Epithelial cell of prostate (primary cell): ENCODE measurements at places on chromosomes 5 and 9.

DNA sequence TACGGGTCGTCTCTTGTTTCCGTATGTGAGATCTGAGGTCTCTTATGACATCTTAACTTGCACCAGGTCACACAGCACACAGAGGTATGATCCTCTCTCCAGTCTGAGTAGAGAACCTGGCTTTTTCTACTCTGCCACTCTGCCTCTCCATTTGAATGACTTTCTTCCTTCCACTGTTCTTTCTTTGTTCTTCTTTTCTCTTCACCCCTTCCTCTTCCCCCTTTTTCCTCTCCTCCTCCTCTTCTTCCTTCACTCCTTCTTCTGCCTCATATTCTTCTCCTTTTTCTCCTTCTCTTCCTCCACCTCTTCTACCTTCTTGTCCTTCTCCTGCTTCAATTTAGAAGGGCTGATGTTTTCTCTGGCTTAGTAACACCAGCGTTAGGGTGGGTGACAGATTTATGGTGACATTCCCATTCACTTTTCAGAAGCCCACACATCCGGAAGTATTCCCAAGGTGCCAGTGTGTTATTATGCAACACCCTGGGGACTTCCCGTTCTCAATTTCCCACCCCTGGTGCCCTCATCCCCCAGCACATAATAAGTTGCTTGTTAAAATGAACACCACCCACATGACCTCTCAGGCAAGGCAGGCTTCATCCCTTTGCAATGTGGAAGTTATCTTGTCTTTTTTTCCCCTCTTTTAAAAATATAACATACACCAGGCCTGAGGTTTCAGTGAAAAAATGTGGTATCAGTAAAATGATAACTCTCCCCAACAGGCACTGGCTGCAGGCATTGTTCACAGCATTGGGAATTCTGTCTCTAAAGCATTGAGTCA is 122.0 kb downstream of the PAPPA start:
- no peak for DNase-seq

- DNase-seq, result no peak
These were observed 143.7 kb upstream of the IRX1 start for GRCh38 chr5:3451961-3452360.

GRCh38 chr5:149887622-149888183 is 56.9 kb downstream of the PDE6A start:
- DNase-seq, result no peak

DNA sequence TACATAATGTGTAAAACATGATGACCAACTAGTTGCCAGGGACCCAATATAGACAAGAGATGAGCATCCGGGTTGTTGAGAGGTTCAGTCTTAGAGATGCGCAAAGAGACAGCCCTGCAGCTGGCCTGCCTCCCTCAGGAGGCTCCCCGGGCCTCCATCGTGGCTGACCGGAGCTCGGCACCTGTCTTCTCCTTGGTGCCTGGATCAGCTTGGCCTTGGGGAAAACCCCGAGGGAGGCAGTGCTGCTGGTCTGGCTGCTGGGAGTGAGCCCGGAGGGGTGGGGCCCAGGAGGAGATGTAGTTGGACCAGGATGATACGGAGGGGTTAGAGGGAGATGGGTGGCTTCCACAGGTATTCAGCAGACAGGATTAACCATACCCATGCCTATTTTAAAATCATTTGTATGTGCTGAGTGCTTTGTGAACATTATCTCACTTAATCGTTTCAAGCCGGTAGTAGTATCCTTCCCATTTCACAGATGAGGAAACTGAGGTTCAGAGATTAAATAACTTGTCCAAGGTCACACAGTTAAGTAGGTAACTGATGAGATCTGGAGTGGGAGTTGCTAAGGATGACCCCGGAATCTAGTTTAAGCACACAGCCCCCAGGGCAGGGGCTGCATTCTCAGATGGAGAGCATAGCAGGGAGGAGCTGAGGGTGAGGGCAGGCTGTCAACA is 173.8 kb downstream of the COL23A1 start:
- DNase-seq, result no peak

DNA sequence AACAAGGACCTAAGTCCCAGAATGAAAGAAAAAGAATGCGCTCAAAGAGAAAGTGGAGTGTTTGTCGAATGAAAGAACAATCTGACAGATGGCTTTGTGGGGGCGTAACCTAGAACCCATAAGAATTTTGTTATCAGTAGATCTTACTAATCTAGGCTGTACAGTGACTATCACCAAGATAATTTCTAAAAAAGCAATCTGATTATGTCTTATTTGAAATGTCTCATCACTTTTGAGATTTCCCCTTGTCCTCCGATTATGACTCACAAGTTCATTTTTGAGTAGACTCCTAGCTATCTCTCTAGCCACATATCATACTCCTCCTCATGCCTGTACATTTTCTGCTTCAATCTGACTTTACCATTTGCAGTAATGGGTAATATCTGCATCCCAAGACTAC is 135.6 kb upstream of the SMARCA2 start:
- no peak for DNase-seq

DNA sequence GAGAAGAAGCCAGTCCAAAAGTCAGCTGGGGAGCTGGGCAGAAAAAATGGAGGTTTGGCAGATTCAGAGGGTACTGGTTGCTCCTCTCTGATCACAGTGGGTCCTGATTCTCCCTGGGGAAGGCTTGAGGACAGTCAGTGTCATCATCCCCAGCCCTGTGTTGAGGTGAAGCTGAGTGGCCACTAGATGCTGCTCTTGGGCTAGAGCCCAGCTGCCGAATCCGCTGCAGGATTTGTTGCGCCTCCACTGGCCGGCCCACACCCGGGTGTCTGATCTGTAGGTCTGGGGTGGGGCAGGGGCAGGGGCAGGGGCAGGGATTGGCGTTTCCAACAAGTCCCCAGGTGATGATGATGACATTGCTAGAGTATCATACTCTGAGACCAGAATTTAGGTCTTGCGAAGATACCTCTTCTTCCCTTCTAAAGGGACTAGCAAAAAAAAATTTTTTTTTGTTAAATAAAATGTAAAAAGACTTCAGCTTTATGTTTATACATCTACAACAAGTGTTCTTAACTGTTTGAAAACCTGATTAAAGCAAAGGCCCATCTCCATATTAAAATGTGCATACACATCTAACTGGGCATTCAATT is 106.8 kb downstream of the PDE6A start:
- DNase-seq, result peak; percentile 31

DNA sequence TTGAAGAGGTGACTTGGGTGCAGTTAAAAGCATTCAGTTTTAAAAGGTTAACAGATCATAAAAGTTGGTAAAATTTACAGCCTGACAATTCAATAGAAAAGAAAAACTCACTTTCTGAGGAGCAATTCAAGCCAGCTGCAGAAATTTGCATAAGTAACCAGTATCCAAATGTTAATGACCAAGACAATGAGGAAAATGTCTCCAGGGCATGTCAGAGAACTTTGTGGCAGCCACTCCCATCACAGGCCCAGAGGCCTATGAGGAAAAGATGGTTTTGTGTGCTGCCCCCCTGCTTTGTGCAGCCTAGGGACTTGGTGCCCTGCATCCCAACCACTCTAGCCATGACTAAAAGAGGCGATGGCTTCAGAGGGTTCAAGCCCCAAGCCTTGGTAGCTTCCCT is 1406.5 kb upstream of the ACO1 start:
- no peak for DNase-seq

DNA sequence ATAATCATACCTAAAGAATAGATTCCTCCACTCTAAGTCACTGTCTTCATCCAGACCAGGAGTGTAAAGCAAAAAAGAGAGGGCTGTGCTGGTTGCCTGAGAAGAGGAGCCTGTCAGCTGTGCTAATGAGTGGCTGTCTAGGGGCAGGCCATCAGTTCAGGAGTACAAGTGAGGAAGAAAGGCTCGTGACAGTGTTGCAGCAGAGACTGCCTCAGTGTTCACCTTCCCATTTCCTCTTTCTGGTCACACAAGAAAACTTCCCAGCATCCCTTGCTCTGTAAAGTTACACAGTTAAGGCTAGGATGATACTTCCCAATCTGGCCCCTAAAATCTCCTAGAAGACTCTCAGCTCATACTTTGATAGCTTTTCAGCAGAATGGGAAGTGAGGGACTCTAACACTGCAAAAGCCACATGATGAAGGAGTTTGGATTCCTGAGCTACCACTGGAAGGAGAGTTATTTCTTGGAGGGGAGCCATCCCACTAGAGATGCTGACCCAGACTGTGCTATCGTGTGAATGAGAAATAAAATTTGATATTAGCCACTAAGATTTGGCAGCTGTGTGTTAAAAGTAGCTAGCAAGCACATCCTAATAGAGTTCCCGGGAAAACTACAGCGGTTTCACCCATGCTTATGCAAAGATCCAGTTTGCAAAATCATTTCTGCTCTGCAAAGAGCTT is 67.1 kb downstream of the ADAMTS12 start:
- DNase-seq, result no peak

GRCh38 chr9:27261517-27262211 is 35.3 kb downstream of the EQTN start:
- DNase-seq, result no peak

- DNase-seq, result no peak
These were observed 168.5 kb upstream of the GAS1 start for GRCh38 chr9:87115785-87116184.

DNA sequence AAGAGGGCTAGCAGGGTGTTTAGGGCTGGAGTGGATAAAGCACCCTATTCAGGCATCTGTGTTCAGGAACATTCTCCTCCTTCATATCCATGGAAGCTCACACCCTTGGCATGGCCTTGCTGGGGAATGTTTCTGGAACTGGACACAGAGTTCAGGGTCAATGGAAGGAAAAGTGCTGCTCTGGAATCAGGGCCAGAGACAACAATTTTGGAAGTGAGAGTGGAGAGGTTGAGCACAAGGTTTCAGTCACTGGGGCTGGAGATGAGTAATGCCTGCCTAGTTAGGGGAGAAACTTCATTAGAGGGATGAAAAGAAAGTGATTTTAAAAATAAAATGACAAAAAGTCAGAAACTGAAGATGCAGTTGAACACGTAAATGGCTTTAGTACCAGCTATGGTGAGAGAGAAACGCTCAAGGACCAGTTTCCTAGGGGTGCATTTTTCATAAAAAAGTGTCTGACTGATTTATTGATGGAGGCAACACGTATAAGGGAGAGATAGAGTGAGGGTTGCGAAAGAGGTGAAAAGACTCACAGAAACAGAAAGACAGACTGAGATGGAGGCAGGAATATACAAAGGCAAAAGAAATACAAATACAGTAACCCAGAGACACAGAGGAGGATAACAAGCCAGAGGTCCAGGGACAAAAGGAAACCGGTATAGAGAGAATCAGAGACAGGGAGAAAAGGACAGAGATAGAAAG is 8.0 kb upstream of the TNFSF15 start:
- no peak for DNase-seq

- no peak for DNase-seq
These were observed 46.2 kb downstream of the NTNG2 start for GRCh38 chr9:132207839-132208615.

GRCh38 chr5:169629847-169630548 is 7.1 kb upstream of the DOCK2 start:
- DNase-seq, result no peak

DNA sequence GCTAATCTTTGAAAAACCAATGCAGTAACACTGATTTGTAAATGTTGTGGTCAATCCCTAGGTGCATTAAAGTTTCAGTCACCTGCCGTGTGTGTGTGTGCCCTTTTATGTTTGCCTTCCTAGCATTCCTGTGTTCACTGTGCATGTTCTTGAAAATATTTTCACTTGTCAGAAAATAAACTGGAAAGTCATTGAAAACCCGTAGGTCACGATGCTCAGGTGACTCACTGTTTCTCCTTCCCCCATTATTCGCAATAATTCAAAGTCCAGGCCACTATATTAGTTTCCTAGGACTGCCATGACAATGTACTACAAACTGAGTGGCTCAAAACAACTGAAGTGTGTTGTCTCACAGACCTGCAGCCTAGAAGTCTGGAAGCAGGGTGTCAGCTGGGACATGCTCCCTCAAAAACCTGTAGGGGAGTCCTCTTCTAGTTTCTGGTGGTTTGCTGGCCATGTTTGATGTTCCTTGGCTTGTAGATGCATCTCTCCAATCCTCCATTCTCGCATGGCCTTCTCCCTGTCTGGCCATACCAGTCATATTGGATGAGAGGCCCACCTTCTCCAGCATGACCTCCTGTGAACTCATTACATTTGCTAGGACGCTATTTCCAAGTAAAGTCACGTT is 29.3 kb downstream of the MARVELD2 start:
- no peak for DNase-seq

- no peak for DNase-seq
These were observed 503.4 kb downstream of the NFIB start for GRCh38 chr9:13810510-13810909.

- DNase-seq, result no peak
These were observed 157.2 kb downstream of the MELK start for GRCh38 chr9:36729906-36730305.

GRCh38 chr9:128251732-128252100 is 24.1 kb downstream of the GOLGA2 start:
- DNase-seq, result no peak

- peak; percentile 18 for DNase-seq
These were observed 61.5 kb downstream of the NR3C1 start for GRCh38 chr5:143341807-143342570.

DNA sequence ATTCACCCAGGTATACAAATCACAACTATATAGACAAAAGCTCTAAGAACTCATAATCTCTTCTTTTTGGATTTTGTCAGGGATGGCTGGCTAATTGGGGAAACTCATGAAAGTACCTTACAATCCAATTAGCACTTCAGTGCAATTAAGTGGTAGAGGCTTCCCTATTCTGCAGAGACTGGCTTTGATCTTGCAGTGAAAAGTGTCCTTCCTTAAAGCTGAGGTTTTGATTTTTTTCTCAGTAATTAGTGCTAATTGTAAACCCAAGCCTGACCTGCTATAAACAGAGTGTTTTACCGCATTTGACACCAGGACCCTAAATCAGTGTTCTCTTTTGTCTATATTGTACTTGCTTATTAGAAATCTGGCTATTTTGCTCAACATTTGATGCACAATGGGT is 294.0 kb upstream of the EFNA5 start:
- no peak for DNase-seq

- DNase-seq, result no peak
These were observed 68.4 kb downstream of the ANKRD33B start for GRCh38 chr5:10632110-10632761.

GRCh38 chr9:78940121-78940855 is 631.5 kb upstream of the TLE4 start:
- no peak for DNase-seq

- DNase-seq, result no peak
These were observed 363 bp upstream of the SLC25A48 start for GRCh38 chr5:135833961-135834638.

GRCh38 chr5:128378196-128378595 is 159.8 kb downstream of the FBN2 start:
- peak; percentile 5 for DNase-seq

GRCh38 chr5:176658007-176658599 is 10.8 kb downstream of the TSPAN17 start:
- no peak for DNase-seq

DNA sequence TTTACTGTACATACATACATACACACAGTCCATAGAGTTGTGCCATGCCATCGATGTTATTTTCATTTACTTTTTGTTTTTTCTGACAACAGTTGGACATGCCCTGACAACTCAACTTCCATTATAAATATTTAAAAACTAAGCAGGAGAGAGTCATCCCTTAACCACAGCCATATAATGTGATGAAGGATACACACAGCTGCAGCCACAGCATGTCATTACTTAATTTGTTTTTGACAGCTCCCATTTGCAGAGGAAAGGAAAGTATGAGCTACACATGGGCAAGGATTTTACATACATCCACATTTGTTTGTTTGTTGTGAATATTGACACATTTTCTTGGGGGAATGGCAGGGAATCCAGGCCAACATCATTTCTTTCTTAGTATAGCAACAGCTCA is 91.5 kb upstream of the TUT7 start:
- DNase-seq, result peak; percentile 36

GRCh38 chr5:91140657-91141056 is 242.5 kb downstream of the ARRDC3 start:
- no peak for DNase-seq
